ENCODE measurements at places on chromosomes 3 and 15.
A peak's percentile ranks its signal among the peaks of the same experiment; 100 is the strongest.

DNA sequence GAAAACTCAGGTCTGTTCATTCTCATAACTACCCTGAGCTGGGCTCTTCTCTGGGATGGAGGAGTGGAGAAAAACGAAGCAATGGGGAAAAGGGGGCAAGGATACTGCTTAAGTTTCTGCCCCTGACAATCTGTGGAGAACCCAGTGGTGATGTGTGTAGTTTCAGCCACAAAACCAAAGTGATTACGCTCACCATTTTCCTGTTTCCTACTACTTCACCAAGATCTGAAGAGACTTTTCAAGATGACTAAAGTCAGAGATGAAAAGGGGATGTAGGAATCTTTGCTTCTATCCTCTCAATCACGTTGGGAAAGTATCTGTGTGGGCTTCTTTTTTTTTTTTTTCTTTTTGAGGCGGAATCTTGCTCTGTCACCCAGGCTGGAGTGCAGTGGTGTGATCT, 8.3 kb upstream of the UBE2E1 start:
- no peak for DNase-seq

DNA sequence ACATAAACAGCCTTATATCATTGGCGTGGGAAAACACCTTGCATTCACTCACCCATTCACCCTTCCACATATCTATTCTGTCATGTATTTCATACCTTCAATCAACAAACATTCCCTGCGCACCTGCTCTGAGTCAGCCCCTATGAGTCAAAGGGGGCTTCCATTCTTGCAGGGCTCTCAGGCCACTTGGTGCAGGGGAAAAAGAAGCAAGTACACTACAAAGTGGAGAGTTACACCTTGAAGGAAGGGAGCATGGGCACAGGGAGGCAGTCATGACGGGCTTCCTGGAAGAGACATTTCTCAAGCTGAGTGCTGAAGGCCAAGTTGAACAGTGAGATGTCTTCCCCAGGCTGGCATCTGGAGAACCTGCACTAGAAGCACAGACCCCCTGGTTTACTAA, 4.6 kb upstream of the AMOTL2 start:
- no peak for DNase-seq

DNA sequence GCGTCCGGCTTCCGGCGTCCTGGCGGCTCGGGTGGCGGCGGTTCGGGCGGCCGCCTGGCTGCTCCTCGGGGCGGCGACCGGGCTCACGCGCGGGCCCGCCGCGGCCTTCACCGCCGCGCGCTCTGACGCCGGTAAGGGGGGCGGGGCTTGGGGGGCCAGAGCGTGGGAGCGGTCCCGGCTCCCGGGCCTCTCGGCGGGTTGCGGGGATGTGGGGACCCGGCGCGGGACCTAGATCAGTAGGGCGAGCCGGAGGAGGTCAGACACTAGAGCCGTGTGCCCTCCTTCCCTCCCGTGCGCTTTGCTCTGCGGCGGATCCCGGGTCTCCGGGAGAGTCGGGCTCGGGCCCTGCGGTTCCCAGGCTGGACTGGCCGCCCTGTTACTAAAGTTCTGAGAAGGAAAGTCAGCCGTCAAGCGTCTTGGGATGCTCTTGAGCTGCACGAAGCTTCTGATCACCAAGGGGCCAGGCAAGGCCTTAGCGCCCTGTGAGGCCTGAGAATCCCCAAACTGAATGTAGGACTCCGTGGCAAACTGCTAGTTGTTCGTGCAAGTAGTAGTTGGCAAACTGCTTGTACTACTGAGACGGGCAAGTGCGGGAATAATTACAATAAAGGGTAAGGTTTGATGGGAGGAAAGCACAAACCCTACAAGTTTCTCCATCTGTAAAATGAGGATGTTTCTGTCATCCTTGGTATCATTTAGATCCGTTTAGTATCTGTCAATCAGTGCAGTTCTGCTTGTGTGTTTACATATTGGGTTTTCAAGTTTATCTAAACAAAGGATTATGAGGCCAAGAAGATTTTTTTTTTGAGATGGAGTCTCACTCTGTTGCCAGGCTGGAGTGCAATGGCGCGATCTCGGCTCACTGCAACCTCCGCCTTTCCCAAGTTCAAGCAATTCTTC, 587 bp downstream of the PIGX start:
- DNase-seq: peak; percentile 46

GRCh38 chr15:25664761-25665160, 198.4 kb downstream of the ATP10A start:
- DNase-seq: no peak
